IPS-NIHi11 (cell line): ENCODE measurements at places on chromosomes 16 and 17.

DNA sequence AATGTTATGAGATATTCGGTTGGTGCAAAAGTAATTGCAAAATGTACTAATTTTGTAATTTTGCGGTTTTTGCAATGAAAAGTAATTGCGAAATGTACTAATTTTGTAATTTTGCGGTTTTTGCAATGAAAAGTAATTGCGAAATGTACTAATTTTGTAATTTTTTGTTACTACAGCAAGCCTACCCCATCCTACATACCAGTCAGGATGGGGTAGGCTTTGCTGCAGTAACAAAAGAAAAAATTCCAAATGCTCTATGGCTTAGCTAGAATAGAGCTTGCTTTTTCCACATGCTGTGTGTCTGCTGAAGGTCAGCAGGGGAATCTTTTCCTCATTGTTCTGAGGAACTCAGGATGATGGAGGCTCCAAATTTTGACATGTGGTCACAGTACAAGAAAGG is 83.3 kb upstream of the GPRC5B start:
- DNase-seq, result no peak

GRCh38 chr16:1749152-1750117 is 21.9 kb downstream of the NME3 start:
- DNase-seq, result no peak

DNA sequence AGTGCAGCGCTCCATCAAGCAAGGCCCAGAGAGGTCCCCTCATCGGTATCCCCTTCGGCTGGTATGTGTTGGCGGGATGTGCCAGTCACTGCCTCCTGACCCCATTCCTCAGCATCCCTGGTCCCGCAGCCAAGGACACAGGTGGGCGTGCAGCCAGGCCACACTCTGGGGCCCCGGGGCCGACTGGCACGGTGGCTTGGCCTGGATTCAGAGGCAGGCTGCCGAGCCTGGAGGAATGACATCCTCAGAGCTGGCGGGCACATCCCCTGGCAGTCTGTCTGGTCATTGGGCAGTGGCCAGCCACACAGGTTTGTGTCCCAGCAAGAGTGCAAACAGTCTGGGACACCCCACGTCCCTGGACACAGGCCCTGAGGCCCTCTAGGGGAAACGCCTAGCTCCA is 111.1 kb downstream of the SDK2 start:
- no peak for DNase-seq

DNA sequence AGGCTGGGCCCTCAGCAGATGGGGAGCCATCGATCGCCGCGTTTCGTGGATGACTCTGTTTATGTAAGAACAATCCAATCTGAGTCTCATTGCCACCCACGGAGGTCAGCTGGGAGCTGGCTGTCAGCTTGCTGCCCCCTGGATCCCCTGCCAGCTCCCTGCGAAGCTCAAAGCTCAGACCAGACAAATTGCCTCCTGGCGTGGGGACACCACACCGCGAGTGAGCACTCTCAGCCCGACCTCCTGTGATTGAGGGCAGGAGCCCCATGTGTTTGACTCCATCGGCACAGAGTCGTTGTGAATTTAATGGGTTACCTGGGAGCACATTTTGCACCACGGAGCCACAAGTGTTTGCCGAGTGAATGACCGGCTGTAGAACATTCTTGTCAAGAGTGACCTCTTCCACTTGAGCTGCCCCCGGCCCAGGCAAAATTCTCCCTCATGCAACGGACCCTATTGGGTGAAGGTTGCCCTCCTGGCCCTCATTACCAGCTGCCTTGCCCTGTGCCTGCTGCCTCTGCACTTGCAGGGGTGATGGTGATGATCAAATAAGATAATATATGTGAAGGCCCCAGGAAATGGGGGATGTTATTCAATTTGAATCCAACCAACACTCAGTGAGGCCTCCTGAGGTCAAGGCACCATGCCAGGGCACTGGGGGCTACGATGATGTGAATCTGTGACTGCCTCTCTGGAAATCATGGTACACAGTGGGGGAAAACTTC is 7.6 kb upstream of the GFAP start:
- no peak for DNase-seq

- no peak for DNase-seq
Measured at GRCh38 chr16:86391984-86392383, 118.3 kb upstream of the FOXF1 start.

- DNase-seq, result peak; percentile 25
Measured at GRCh38 chr17:29663155-29663554, 40.4 kb upstream of the CORO6 start.

DNA sequence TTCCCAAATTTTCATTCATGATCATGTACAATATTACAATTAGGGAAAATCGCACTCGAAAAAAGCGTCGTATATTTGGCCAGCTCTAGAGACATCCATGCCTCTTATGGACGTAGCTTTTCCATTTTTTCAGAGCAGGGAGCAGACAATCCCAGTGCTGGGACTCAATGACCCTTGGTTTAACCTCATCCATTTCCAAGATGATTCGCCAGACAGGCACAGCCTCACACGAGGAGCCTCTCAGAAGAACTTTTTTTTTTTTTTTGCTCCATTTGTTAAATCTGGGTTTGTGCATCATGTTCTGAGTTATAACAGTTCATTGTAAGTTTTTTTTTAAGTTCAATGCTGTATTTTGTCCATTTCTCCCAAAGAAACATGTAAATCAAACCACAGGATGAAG is 92.1 kb downstream of the ZDHHC7 start:
- no peak for DNase-seq

GRCh38 chr16:88130681-88131080 is 179.4 kb downstream of the BANP start:
- no peak for DNase-seq

GRCh38 chr16:72159801-72160200 is 12.2 kb downstream of the PMFBP1 start:
- DNase-seq, result no peak

- peak; percentile 36 for DNase-seq
Measured at GRCh38 chr16:81940781-81941560, 70.3 kb downstream of the SDR42E1 start.

DNA sequence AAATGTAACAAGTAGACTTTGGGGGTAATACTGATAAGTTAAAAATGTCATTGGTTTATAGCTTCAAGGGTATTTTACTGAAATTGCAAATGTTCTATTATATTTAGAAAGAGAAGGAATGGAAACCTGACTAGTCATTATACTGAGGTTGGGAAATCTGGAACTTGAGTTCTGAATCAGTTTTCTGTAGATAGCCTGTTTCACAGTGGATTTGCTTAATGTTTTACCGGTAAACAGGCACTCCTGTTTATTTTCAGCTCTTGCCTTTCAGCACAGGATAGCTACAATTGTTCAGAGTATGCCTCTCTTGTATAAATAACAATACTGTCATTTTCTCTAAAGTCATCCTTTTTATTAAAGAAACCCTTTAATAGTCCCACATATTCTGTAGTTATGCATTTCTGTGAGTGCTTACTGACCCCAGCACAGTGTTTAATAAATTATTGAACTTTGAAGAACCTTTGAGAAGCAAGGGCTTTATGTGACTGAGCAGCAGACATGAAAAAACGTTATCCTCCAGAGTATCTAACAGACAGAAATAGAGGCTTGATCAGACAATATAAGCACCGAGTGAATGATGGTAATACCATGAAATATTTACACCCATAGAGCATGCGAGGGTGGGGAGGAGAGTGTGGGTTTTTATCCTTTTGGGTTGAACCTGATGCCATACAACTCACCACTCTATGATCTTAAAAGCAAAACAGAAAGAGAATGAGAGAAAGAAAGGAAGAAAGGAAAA is 58.2 kb downstream of the FTO start:
- DNase-seq, result no peak

- DNase-seq, result no peak
Measured at GRCh38 chr16:89006036-89006752, 29.2 kb upstream of the CBFA2T3 start.

- no peak for DNase-seq
Measured at GRCh38 chr17:66511135-66511534, 208.7 kb downstream of the PRKCA start.

DNA sequence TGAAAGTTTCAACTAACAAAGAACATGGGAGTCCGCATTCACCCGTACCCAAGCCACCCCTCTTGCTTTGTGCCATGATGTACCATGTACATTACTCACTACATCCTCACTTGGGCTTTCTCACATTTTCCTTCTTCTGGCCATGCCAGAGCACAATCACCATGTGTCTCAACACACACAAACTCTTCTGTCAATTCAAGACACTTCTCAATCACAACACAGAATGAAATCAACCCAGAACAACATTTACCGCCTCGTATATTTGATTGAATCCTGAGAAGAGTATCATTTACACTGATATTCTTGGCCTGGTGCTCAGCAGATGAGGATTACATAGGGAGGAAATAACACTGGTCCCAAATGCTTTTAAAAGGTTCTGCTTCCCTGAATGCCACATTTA is 4.5 kb downstream of the ADAMTS18 start:
- no peak for DNase-seq

- DNase-seq, result no peak
Measured at GRCh38 chr17:2019723-2020122, 5.4 kb downstream of the RTN4RL1 start.

- DNase-seq, result no peak
Measured at GRCh38 chr17:31393749-31394146, 2.3 kb downstream of the RAB11FIP4 start.

DNA sequence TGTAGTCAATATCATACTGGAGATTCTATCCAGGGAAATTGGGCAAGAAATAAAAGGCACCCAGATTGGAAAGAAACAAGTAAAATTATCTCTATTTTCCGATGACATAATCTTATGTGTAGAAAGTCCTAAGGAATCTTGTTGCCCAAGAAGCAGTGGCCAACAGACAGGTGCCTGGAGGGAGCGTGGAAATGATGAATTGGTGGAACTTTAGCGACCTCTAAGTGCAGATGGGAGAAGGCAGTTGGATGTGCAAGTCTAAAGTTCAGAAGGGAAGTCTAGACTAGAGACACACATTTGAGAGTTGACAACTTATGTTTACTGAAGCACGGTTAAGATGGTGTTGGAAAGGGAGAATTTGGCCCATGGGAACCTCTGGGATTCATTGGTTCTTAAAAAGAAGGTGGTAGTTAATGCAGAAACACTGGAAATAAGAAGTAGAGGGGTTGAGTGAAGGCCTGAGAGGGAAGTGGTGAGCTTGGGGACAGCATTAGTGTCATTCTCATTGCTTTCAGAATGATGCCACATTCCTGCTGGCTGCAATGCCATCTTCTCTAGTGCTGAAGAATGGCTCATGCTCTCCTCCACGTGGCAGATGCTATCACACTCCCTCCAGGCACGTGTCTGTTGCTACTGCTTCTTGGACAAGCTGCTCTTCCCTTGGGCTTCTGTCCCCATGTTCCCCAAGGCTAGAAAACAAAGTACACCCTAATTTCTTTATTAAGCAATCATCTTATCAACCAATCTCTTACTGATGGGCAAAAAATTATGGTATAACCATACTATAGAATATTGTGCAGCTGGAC is 24.0 kb downstream of the TAT start:
- DNase-seq, result peak; percentile 19

DNA sequence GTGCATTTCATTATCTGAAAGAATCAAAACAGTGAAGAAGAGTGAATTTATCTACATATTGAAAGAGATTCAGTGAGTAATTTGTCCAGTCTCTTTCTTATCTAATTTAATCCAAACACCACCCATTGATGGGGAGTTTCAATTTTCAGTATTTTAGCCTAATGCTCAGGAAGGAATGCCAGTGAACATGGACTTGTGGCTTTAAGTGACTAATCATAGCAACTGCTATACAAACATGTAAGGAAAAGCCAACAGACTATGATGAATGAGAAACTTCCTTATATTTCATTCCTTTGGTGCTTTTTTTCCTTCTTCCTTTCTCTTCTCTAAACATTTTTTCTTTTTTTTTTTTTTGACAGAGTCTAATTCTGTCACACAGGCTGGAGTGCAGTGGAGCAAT is 885.8 kb downstream of the KCNJ2 start:
- no peak for DNase-seq

DNA sequence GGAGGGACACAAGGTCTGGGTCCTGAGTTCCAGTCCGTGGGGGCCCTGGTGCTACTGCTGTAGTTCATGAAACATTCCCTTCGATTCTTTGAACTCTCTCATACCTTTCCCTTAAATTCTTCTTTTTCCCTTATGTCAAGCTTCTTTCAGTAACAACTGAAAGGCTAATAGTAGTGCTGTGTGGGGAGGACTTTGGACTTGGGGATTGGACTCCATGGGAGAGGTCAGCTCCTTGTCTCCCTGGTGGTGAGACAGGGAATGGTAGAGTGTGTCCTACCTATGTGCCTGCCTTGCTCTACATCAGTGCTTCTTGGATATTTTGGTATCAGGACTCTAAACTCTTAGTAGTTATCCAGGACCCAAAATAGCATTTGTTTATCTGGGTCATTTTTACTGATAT is 628.1 kb downstream of the WWOX start:
- peak; percentile 15 for DNase-seq
